ENCODE measurements at places on chromosomes 2 and 18.

DNA sequence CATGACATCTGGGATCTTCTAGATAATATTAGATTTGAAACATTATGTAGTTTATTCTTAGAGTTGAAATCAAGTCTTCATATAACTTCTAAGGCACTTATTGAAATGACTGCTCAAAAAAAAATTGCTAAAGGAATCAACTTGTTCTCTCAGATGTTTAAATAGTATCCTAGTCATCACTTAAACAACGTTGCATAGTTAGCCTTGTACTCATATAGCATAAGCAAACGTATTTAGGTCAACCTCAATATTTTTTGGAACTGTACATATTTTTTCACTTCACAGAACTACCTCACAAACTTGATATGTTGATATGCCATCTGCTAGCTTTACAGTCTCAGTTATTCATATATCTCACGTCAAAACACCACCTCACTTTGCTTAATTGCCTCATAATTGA, 47.1 kb upstream of the CREB1 start:
- DNase-seq, result no peak

GRCh38 chr2:19748711-19749506, 152.9 kb downstream of the TTC32 start:
- no peak for DNase-seq

DNA sequence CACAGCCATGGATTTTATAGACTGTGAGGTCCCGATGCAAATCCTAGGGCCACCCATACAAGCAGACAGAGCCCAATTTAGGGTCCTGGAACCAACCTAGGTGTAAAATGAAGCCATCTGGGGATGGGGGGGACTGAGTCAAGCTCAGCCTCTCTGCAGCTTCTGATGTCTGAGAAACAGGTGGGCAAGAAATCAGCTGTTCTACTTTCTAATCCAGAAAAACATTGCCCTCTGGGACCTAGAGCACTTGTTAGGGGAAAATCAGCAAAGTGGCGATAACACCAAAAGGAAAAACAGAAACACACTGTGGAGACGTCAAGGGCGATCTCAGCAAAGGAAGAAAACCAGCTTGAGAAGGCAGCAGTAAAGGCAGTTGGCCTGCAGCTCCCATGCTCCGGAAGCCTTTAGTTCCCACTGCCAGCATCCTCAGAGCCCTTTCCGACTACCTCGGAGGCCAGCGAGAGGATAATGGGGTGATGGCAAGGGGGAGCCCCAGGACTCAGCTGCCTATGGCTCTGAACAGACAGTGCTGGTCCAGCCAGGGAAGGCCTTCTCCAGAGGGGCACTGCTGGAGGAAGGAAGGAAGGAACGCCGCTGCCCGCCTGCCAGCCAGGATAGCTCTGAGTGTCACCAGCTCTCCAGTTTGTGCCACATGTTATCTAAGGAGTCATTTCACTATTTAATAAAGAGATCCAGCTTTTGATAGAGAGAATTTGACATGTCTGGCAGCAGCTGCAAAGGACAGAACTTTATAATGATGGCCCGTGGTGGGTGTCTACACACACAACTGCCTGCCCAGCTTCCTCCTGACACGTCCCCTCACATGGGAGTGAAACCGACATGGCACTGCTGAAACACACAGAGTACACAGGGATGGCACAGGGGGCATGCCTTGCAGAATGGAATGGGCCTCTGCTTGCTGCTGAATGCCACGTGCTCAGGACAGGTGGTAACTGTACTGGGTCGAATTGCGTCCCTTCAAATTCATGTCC, 37.7 kb downstream of the HS1BP3 start:
- DNase-seq, result no peak

DNA sequence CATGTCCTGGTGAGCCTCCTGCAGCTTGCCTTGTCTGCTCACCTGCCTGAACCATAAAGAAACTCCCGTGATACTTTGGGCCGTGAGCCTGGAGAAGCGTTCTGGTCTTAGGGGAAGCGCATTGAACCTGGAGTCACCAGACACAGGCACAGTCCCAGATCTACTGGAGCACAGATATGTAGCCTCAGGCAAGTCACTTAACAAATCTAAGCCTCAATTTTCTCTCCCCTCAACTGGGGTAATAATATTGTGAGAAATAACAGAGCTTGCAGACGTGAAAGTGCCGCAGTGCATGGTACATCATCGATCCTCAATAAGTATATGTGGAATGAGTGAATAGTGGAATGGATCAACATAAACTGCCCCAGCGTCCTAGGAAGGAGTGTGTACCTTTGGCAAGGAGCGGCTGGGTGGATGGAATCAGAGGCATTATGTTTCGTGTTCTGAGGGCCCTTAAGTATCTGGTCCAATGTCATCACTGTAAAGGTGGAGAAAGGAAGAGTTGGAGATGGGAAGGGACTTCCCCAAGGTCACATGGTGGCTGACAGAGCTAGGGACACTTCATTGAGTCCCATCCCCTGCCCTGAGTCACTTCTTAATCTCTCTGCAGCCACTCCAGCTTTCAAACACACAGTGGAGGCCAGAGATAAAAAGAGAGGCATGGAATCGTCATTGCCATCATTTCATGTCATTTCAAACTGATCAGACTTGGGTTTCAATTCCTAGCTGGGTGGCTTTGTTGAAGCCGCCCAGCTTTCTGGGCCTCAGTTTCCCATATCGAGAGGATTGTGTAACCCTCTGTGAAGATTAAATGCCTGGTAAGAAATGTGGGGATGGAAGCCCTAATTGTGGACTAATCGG, 172.4 kb downstream of the DDX1 start:
- no peak for DNase-seq

DNA sequence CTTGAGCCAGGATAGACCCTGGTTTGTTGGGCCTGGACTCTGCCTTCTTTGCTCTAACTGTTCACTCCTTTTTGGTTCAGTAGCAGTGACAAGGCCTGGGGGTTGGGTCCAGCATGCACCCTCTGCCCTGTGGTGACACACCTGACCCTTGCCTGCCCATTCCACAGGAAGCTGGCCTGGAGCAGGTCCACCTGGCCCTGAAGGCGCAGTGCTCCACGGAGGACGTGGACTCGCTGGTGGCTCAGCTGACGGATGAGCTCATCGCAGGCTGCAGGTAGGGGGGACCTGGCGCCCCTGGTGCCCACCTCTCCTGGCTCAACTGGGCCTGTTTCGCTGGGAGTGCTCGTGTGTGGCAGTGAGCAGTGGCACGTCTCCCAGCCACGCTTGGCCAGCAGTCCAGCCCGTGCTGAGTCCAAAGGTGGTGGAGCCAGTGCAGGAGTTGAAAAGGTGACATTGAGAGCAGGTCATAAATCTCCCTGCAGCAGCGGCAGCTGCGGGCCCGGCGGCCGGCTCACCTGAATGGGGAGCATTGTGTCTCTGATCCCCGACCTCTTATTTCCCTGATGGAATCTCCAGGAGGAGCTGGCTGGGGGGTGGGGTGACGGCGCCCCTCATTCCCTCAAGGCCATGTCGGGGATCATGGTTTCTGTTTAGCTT, 102.6 kb downstream of the DYSF start:
- no peak for DNase-seq

DNA sequence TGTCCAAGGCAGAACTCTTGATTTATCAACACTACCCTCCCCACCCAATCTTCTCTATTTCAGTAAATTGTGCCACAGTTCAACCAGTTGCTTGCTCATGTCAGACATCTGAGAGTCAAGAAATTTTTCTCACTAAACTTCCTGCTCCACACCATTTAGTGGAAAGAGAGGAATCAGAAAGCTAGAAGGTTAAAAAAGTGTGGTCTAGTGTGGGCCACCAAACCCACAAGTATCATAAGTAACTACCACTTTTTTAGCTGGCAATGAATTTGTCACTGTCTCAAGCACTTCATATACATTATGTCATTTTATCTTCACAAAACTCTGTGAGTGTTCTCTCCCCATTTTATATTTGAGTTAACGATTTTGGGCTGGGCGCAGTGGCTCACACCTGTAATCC, 16.6 kb upstream of the MSTN start:
- no peak for DNase-seq

- DNase-seq, result no peak
Observed at GRCh38 chr2:101718993-101719571, 21.6 kb downstream of the MAP4K4 start.

DNA sequence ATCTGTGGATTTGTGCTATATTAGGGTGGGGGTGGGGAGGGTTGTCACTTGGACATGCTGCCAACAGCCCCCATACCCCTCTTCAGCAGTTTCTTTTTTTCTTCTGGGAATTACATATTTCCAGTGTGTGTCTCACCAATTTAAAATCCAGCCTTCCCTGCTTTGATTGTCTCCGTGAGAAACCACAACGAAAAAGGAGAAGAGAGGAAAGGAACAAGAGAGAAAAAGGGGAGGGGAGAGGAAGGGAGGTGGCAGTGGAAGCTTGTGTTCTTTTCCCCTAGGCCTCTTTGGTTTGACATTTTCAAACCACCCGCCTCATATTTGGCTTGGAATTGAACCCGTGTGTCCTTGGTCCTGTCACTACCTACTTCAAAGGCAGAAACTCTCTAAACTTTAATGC, 860 bp downstream of the CTNNA2 start:
- no peak for DNase-seq

DNA sequence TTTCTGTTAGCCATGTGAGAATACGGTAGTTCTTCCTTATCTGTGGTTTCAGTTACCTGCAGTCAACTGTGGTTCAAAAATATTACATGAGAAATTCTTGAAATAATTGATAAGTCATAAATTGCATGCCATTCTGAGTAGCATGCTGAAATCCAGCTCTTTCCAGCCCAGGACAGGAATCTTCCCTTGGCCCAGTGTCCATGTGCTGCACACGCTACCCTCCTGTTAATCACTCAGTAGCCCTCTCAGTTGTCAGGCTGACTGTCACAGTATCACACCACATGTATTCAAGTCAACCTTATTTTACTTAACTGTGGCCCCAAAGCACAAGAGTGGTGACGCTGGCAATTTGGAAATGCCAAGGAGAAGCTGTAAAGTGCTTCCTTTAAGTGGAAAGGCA, 141.1 kb downstream of the TANC1 start:
- no peak for DNase-seq

DNA sequence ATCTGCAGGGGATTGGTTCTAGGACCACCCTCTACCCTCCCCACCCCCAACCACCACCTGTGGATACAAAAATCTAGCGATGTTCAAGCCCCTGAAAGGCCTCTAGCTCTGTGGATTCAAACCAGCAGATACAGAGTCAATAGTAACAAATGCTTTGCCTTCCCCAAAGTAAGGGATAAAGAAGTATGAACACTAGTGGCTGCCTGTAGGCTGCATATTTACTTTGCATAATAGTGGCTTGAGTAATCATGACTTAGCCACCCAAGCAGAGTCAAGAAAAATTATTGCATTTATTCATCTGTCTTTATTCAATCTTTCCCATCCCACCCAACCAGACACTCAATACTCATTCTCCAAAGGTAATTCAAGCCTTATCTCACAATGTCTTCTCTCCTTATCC, 43.8 kb downstream of the SOCS6 start:
- DNase-seq, result no peak

DNA sequence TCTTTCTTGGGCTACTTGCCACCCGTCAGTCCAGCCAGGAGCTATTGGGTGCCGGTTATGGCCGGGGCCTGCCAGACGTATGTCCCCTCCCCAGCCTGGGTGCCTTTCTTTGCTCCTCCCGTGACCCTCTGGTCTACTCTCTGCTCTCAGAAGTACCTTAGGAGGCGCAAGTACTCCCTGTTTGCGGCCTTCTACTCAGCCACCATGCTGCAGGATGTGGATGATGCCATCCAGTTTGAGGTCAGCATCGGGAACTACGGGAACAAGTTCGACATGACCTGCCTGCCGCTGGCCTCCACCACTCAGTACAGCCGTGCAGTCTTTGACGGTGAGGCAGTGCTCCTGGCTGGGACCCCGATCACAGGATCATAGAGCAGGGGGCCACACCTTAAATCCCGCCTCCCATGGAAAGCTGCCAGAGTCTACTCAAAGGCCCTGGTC, 99.5 kb downstream of the DYSF start:
- no peak for DNase-seq

- DNase-seq, result no peak
Observed at GRCh38 chr2:65316072-65316471, 88.4 kb downstream of the ACTR2 start.

DNA sequence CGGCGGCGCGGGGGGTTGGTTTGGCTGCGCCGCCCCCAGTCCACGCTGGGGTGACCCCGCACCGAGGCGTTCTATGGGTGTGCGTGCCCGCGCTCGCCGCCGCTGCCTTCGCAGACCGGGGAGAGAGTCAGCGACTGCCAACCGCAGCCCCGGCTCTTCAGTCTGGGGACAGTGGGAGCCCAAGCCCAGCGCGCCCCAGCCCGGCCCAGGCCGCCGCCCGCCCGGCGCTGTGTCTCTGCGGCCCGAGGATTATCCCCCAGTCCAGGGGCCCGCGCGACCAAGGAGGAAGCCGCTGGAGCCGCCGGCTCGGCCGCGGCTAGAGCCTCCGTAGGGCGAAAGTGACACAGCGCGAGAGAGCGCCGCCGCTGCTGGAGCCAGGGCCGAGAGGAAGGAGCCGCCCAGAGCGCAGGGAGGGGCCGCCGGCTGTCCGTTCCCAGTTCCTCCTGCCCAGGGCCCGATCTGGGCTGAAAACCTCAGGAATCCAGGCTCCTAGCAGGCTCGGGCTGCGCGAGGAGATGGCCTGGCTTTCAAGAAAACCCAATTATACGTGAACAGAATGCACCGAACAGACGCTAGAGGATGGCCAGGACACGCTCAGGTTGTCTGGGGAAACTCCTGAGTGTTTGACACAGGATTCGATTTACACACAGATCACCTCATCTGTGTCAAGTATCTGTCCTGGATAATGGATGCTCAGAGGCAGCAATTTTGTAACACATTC, 2.4 kb downstream of the CTIF start:
- peak; percentile 10 for DNase-seq

- DNase-seq, result no peak
Observed at GRCh38 chr18:39911716-39912115, 2043.3 kb upstream of the PIK3C3 start.

GRCh38 chr2:8170552-8171327, 511.1 kb upstream of the ID2 start:
- DNase-seq, result no peak

DNA sequence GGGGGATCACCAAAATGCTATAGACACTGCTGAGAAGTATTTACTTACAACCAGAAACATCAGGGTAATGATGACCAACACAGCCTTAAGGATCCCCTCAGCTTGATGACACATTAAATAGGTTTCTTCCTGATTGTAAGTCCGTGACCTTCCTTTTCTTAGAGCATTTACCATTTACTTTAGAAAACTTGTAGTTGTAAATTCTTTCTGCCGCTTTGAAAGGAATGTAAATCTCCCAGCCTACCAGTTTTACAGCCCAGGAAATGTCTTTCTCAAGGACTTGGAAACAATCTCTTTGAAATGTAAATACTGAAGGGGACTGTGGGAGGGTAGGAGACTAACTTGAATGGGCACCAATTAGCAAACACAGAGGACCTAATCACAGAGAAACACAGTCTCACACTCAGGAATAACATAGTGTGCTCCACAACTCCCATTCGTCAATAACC, 278.6 kb downstream of the DSC3 start:
- no peak for DNase-seq

DNA sequence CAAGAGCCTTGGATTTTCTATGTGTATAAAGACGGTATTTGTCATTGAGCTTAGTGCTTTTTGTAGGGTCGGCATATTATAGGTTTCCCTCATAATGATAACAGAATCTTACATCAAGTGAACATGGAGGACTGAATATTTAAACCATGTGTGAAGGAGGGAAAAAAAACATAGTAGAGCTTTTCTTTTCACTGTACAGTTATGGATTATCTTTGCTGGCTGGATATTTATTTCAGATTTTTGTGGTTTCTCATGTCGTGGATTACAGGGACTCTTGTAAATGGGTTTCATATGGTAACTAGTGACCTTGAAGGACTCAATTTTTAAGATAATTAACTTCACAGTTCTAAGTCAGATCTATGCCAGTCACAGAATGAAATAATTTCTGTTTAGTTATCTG, 330.2 kb upstream of the NRP2 start:
- DNase-seq, result no peak

GRCh38 chr18:40292985-40293710, 1661.9 kb upstream of the PIK3C3 start:
- DNase-seq, result no peak

Measured in CD4-positive, CD25-positive, alpha-beta regulatory T cell (primary cell).